ENCODE measurements at places on chromosomes 5 and 9.

DNA sequence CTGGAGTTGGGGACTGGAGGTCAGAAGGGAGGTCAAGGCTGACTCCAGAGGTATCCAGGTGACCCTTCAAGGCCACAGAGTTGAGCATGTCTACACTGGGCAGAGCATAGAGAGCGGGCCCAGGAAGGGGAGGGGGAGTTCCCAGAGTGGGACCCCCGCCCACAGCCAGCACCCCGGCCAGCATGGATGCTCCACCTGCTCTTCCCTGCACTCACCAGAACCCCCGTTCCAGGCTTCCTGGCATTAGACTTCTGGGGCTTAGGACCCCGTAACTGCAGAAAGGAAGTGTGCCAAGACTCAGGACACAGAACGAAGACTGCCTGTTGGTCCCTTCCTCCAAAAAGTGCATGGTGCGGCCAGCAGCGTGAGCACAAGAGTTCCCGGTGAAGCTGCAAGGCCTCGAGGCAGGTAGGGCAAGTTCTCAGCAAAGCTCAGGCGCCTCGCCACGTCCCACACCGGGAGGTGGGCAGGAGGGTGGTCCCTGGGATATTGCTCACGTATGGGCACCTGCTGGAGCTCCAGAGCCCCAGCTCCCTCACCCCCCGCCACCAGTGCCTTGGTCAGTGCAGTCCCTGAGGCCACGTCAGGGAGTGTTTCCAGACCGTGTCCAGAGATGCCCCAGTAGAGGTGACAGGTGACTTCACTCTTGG, 13.8 kb downstream of the ABO start:
- no peak for DNase-seq

DNA sequence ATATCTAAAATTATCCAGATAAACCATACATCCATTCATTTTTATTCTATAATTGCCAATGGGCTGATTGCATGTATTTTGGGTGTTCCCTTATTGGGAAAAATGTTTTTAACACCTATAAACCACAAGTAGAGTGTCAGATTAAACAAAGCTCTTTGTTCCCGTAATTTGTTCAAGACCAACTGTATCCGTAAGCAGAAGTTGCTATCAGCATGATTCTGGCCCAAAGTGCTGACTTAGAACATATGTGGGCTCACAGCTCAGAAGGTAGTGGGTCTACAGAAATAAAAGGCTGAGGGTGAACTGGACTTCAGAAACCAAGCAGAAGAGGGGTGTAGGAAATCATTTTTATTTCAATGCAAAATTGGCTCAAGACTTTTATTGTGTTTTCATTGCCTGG, 23.5 kb upstream of the IL7R start:
- no peak for DNase-seq

DNA sequence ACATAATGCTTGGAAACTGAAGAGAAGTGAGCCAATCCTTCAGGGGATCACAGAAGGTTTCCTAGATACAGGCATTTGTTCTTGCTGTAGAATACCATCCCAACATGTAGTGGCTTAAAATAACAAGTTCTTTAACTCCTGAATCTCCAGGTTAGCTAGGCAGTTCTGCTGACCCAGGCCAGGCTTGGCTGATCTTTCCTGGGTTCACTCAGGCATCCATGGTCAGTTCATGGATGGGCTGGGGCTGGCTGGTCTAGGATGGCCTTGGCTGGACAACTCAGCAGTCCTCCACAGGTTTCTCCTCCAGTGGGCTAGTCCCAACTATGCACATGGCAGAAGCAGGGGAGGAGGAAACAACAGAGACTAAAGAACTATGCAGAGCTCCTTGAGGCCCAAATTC, 37.4 kb upstream of the DENND1A start:
- no peak for DNase-seq

DNA sequence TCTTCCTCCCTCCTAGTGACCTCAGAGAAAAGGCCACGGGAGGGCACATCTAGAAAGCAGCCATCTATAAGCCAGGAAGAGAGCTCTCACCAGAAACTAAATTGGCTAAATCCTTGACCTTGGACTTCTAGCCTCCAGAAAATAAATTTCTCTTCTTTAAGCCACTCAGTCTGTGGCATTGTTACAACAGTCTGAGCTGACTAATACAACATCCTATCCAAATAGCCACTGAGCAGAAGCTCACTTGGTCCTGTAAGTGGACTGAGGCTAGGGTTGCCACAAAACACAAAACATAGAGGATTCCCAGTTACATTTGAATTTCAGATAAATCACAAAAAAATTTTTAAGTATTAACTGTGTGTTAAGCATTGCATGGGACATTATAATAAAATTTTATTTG, 383.4 kb downstream of the MLLT3 start:
- no peak for DNase-seq

DNA sequence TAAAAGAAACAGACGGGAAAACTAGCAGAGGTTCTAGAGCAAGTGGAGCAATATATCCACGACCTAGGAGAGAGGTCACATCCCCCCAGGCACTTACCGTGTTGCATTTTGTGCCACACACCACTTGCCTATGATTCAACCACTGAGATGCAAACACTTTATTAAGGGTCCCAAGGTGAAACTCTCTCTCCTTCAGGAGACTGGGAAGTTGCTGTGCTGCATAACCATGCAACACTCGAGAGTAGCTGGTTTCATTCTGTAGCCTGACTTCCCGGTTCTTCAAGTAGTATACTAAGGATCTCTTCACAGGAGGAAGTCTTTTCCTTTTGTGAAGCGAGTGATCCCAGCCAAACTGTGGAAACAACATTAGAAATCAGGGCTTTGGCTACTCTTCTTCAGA, 1.6 kb downstream of the DCAF12 start:
- DNase-seq, result no peak

GRCh38 chr5:111372799-111373198, 139.5 kb downstream of the STARD4 start:
- no peak for DNase-seq

DNA sequence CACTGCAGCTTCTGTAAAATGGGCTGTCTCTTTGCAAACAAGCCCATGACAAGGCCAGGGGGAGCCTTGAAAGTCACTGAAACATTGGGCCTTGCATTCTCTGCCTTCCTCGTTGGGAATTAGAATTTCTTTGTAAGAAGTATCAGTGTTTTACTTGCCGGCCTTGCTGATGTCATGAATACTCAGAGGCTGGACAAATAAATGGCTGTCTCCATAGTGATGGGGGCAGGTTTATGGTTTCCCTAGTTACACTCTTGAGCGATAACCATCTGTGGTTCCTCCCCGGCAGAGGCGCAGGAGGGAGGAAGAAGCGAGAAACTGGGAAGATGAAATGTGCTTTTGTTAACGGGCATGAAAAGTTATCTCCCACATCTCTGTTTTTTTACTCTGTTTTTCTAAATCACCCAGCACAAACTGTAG, 272.7 kb upstream of the PANK3 start:
- DNase-seq, result no peak

- DNase-seq, result peak; percentile 19
Measured at GRCh38 chr5:74685979-74686631, 1.1 kb downstream of the HEXB start.

DNA sequence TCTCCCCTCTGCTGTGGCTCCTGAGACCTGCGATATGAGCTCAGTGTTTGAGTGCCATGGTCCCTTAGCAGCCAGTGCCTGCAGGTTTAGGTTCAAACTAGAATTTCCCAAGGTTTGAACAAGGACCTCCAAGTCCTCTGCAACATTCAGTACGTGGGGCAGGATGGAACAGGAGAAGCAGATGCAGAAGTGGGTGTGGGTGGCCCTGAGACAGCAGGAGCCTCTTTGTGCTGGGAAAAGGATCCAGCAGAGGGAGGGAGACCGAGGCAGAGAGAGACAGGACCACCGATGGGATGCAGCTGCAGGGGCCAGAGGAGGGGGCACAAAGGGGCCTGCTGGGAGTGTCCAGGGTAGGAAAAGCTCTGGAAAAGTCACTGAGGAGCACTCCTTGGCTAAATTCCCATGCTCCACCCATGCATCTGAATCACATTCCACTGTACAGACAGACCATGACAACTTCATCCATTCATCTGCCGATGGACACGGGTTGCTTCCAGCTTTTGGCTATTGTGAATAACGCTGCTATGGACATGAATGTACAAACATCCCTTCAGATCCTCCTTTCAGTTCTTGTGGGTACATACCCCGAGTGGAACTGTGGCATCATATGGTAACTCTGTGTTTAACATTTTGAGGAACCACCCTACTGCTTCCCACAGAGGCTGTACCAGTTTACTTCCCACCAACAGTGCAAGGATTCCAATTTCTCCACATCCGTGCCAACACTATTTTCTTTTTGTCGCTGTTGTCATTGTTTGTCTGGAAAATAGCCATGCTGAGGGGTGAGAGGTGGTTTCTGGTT, 26.7 kb upstream of the SUSD3 start:
- DNase-seq, result no peak

DNA sequence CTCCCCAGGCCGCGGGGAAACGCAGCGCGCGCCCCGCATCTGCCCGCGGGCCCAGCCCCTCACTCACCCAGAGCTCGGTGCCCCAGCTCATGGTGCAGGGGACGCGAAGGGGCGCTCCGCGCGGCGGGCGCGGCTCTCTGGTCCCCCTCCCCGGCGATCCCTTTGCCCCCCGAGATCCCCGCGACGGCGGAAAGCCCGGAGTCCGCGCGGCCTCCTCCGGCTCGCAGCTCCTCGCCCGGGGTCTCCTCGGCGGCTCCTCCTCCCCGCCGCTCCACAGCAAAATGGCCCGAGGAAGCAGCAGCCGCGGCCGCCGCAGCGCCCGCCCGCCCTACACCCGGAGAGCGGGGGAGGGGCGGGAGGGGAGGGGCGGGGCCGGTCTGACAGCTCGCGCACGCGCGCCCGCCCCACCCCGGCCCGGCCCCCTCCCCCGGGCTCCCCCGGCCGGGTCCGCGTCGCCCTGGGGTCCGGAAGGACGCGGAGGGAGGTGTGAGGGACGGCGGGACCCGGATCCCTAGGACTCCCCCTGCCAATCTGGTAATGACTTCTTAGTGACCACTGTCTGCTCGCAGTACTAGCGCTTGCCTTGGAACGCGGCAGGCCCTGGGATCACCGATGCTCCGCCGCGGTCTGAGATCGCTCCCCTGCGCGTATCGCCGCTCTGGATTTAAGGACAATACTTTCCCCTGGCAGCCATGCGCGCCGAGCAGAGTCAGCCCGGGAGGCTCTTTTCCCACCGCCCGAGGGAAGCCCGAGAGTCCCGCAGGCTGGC, at the start of gene FNBP1:
Gene FNBP1 (minus strand): TSS at position 305 of the 769 bp plus-strand sequence. CDS start 214 bp downstream, at position 91.
- DNase-seq, result peak; percentile 95

DNA sequence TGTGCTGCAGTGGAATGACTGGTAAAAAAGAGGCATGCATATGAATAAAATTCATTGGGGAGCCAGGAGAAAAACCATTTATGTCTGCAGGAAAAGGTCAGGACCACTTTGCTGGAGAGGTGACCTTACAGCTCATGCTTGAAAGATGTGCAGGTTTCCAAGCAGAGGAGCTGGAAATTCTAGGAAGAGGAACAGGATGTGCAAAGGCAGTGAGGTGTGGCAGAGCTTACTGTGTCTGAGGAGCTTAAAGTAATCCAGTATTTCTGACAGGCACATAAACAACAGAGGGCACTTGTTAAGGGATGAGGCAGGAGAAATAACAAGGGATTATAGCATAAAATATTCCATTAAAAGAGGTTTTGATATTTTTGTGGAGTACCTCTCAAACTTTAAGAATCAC, 203.2 kb downstream of the CD180 start:
- DNase-seq, result no peak

DNA sequence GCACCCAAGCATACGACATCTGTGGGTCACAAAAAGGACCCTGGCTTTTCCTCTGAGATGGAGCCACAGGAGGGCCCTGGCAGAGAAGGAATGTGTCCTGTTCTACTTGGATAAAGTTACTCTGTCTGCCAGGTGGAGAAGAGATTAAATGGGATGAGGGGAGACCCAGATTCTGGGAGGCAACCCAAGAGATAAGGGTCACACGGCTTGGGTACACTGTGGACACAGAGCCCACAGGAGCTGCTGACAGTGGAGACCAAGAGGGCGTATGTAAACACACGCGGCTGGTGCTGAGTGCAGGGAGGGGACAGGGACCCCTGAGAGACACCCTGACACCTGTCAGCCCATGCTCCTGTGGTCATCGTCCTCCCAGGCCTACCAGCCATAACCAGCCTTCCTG, 6.2 kb downstream of the CDK20 start:
- no peak for DNase-seq

GRCh38 chr9:134536101-134536900, 105.3 kb upstream of the COL5A1 start:
- DNase-seq, result no peak
